Activated CD8-positive, alpha-beta memory T cell treated with anti-CD3 and anti-CD28 coated beads for 4 hours (primary cell): ENCODE measurements at places on chromosomes 2 and 18.

DNA sequence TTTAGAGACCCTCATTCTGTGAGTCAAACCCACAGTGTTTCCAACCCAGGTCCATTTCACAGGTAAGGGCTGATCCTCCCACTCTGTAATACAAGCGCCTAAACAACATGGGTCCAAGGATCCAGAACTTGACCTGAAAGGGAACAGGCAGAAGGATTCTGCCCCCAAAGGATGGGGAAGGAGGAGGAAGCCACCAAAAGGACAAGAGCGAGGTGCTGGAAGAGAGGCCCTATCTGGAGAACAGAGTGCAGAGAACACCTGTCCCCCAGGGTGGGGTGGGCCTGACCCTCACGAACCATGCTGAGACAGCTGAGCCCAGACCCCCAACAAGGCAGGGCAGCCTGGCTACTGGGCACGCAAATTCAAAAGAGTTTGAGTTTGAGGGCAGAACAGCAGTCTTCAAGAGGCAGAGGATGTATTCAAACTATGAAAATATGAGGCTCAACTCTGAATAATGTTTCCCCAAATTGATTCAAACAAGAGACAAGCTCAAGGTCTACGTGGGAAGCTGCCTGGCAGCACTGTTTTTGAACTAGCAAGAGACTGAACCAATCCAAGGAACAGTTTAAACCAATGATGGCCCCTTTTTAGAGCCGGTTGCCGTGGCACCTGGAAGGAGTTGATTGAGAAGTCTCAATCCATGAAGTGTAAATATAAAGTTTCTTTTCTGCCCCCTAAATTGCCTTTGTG is 212.7 kb downstream of the ALPK2 start:
- DNase-seq: no peak

DNA sequence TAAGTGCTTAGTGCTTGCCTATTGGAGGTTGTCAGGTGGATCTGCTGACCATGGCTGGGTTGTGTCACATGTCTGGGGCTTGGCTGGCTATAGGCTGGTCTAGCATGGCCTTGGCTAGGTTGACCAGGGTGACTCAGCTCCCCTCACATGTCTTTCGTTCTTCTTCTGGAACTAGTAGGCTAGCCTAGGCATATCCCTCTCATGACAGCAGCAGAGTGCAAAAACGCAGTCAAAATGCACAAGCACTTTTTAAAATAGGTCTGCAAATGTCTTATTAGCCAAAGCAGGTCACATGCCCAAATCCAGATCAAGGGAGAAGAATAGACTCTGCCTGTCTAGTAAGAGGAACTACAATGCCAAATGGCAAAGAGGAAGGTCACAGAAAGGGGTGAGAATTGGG is 179.7 kb upstream of the ACVR2A start:
- DNase-seq: no peak

DNA sequence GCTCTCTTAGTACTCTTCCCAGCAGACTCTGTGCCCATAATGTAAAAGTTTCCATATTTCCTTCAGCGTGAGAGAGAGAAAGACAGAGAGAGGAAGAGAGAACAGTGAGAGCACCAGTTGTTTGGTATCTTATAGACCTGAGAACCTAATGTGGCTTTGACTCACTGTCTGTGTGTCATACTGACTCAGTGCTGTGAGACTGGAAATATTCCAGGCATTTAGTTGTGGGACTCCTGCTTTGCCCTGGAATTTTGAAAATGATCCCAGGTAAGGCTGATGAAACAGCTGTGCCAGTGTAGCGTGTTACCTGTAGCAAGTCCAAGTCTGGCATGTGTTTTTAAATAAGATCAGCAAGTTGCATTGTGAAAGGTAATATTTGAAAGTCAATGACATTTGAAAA is 87.9 kb upstream of the KCNH7 start:
- DNase-seq: no peak

DNA sequence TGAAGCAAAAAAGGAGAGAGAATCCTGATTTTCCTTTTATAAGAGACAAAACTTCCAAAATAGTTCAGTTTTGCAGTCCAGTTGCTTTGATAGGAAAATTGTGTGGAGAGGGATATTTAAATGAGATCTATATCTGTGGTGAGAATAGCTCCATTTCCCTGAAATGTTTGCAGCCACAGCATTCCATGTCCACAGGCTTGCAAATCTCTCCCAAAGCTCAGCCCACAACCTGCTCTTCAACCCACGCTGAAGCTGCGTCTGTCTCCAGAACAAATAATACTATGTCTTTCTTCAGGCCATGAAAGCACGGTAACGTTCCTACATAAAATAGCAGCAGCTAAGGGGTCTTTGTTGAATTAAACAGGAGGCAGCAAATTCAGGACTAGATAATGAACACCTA is 31.8 kb downstream of the TMEM17 start:
- DNase-seq: no peak

- DNase-seq: no peak
These were observed 124.7 kb downstream of the HDAC4 start for GRCh38 chr2:239275847-239276831.

- DNase-seq: no peak
These were observed 110.6 kb upstream of the PXDN start for GRCh38 chr2:1854729-1855547.

- no peak for DNase-seq
These were observed 179.0 kb downstream of the TRABD2A start for GRCh38 chr2:84701880-84702279.

DNA sequence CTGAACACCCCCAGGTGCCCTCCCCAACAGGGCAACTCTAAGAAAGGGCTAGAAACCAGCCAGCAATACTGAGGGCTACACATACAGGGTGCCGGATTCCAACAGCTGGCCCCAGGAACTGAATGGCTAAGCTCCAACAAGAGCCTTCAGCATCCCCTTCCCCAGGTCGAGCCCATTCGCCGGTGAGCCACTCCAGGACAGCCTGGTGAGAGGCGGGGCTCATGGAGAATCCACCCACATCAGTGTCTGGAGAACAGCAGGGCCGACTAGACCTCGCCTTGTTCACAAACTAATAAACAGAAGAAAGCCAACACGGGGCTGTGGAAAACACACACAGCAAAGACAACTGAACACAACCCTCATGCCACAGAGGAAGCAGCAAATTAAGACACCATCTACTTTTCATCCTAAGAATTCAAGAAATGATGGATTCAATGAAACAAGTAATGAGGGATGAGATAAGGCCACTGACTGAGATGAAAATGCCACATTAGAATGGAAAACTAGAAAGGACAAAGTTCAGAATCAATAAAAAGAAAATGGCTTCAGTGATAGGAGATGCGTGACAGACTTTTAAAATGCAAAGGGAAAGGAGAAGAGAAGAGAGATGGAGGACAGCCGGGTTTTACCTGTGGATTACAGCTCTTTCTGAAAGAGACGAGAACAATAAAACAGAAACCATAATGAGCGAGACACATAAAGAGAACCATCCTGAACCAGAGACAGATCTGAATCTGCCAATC is 8.2 kb downstream of the PER2 start:
- no peak for DNase-seq

DNA sequence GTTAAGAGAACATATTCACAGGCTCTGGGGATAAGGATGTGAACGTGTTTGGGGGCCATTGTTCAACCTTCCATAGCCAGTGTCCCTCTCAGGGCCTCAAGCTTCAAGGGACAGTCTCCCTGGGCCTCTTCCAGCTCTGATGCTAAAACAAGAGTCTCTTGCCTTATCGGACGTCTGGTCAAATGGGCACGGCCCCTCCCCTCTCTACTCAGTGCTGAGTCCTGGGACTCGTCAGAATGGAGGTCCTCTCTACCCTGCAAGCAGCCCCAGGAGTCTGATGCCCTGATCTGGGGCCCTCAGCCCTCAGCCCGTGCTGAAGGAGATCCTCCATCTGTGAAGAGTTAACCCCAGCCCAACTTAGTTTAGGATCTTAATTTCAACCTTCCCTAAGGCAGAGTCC is 198.2 kb downstream of the ZFP36L2 start:
- DNase-seq: no peak

- no peak for DNase-seq
These were observed 10.3 kb upstream of the NT5C1B start for GRCh38 chr2:18599509-18600254.

- no peak for DNase-seq
These were observed 165.2 kb downstream of the SLC8A1 start for GRCh38 chr2:40286721-40287120.

DNA sequence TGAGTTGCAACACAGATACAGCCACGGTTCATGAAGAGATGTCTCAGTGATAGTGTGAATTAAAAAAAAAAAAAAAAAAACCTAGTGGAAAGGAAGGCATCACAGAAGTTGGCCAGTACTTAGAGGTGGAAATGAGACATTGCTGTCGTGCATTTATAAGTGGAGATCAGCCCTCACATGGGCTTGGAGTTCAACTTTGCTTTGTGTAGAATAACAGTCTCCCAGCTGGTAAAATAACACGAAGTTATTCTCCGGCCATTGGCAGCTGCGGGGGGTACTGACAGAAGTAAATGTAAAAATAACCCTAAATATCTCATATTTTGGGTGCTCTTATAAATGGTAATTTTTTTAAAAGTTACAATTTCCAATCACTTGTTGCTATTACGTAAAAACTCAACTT is 98.8 kb upstream of the TMEM18 start:
- DNase-seq: no peak

DNA sequence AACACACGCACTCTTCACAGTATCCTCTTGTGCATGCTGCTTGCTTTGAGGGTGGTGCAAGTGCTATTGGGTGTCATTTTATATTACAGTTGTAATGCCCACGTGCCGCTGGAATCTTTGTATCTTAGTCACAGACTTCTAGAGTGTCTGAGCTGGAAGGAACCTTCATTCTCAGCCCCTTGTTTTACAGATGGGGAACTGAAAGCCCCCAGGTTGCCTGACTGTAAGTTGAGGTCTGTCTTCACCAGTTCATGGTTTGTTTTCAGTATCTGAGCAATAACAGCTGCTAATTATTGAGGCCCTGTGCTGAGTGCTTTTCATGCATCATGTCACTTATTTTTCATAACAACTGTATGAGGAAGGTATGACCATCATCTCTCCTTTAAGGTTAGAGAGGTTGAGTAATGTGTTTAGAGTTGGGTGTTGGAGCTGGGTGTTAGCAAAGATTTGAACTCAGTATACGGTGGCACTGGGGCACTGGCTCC is 77.0 kb downstream of the PRKCE start:
- no peak for DNase-seq

- no peak for DNase-seq
These were observed 46.7 kb upstream of the LCLAT1 start for GRCh38 chr2:30400151-30400954.

GRCh38 chr2:110948027-110948674 is 172.6 kb upstream of the BCL2L11 start:
- DNase-seq: no peak

GRCh38 chr18:78918707-78919106 is 60.9 kb upstream of the SALL3 start:
- no peak for DNase-seq
